ENCODE measurements at places on chromosomes 11 and 22.
A peak's percentile ranks its signal among the peaks of the same experiment; 100 is the strongest.

DNA sequence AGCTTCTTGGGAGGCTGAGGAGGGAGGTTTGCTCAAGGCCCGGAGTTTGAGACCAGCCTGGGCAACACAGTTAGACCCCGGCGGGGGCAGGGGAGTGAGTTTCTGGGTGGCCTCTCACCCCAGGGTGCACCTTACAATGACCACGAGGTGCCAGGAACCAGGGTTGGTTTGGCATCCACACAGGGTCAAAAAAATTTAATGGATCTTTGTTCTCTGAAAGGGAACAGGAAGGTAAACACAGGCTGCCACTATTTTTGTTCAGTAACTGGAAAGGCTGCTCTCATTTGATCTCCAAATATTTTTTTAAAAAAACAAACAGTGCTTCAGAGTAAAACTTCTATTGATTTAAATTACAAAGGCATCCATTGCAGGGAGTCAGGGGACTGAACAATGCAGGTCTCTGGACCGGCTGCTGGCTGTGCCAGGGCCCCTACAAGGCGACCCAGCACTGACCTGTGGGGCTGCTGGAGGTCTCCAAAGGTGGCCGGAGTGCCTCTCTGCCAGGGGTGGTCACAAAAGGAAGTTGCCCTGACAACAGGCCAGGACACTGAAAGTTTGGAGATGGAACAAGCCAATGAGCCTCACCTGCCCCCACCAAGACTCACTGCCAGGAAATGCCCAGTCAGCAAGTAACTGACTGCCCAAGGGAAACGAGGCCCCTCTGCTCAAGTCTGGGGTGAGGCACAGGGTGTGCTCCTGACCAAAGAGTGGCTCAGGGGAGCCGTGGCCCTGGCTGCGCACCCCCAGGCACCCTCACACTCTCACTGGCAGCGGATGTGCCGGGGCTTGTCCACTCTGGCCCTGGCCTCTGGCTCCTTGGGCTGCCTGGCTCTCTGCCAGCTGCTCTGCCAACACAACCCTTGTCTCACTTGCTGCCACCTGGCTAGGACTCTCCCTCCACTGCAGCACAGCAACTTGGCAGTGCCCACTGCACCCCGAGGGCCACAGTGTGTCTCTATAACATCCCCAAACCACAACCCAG lies 51.8 kb downstream of the ARFGAP3 start:
- no peak for DNase-seq

GRCh38 chr11:13062115-13062514 lies 53.0 kb downstream of the RASSF10 start:
- no peak for DNase-seq

DNA sequence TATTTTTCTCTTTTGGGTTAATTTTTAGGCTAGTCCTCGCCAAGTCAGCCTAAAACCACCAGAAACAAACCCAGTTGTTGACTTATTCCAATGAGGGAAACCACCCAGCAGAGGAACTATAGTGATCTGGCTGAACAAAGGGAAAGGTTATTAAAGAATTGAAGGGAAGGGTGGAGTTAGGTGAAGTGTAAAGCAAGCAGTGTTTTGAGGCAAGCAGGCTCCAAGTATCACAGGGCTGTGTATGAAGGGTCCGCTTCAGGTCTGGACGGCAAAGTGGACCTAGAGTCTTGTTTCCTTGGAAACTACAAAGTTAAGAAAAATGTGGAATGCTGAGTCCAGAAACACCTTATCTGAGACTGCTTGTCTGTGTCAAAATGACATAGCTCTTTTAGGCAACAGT lies 3.2 kb upstream of the TCN2 start:
- DNase-seq = no peak

GRCh38 chr11:106524436-106524835 lies 447.0 kb downstream of the AASDHPPT start:
- DNase-seq = no peak

DNA sequence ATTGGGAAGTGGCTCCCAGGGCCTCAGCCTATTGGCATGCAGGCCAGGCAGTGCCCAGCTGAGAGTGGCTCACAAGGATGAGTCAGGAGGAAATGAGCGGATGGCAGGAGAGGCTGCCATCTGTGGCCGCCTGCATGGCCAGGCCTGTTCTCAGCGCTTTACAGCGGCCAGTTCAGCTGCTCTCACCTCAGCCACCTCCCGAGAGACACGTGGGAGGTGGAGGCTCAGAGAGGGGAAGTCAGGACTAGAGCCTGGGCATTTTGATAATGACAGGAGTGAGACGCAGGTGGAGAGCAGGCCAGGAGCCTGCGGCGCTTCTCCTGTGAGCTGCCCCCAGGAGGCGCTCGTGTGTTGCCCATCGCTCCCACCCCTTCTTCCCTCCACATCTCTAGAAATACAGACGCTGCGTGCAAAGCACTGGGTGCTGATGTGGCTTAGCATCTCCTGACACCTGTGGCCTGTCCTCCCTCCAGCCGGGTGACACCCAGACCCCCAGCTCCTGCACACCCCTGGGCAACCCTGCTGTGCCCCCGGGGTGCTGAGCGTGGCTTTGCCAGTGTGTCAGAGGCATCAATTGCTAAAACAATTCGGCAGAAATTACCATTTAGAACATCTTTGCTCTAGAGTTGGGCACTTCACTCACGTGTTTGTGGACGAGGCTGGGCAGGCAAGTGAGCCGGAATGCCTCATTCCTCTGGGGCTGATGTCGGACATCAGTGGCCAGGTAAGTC lies 21.4 kb upstream of the PANX2 start:
- DNase-seq = peak; percentile 51

- DNase-seq = no peak
Observed at GRCh38 chr11:34915136-34916014, 804 bp downstream of the APIP start.

DNA sequence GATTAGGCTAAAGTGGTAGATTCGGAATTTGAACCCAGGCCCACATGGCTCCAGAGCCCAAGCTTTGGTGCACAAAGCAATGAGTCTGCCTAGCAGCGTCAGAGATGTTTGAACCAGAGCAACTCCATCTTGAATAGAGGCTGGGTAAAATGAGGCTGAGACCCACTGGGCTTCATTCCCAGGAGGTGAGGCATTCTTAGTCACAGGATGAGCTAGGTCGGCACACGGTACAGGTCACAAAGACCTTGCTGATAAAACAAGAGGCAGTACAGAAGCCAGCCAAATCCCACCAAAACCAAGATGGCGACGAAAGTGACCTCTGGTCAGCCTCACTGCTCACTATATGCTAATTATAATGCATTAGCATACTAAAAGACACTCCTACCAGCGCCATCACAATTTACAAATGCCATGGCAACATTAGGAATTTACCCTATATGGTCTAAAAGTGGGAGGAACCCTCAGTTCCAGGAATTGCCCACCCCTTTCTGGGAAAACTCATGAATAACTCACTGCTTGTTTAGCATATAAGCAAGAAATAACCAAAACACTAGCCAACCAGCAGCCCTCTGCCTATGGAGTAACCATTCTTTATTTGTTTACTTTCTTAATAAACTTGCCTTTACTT lies 40.3 kb upstream of the DAGLA start:
- DNase-seq = no peak

DNA sequence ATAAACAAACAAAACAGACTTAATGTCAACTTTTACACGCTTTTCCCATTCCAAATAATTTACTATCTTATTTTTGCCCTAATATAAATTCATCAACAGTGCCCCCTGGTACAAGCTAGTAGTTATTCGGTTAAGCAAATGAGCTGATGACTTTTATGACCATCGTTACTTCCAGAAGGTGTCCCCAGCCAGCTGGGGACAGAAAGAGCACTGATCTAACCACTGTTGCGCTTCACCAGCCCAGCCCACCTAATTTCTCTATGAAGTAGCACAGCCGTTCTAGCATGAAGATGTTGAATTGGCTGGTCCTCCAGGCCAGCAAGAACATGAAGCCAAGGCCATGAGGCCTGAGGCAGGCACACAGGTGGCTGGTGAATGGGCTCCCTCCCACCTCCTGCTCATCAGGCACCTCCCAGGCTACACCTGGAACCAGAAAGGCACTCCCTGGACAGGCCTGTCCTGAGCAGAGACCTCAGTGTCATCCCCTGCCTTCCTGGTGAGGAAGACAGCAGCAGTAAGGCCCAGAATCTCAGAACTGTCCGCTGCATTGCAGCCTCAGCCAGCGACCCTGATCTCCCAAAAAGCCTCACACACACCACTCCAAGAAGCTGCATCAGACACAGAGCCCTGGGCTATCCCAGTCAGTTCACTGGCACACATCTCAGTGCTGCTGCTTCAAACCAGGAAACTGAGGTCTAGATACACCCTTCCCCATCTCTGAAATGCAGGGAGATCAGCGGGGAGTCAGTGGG lies 12.9 kb downstream of the GNB1L start:
- DNase-seq = no peak

- no peak for DNase-seq
Observed at GRCh38 chr22:25368271-25368670, 148.8 kb downstream of the CRYBB2 start.

- DNase-seq = no peak
Observed at GRCh38 chr22:24165673-24166072, 15.6 kb upstream of the SUSD2 start.

DNA sequence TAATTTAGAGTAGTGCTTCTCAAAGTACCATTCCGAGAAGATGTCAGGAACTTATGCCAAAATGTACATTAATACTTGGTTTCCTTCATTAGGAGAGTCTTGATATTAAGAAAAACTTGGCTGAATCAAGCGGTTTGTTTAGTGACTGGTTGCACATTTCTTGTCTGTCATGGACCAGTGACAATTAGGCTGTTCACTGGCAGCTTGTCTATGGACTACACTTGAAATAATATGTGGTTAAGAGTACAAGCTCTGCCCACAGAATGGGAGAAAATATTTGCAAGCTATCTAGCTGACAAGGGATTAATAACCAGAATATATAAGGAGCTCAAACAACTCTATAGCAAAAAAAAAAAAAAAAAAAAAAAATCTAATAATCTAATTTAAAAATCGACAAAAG lies 24.6 kb downstream of the COA4 start:
- no peak for DNase-seq

GRCh38 chr22:45304971-45305370 lies 4.8 kb upstream of the FAM118A start:
- no peak for DNase-seq
